H4 (cell line): ENCODE measurements at places on chromosomes 1 and 21.

DNA sequence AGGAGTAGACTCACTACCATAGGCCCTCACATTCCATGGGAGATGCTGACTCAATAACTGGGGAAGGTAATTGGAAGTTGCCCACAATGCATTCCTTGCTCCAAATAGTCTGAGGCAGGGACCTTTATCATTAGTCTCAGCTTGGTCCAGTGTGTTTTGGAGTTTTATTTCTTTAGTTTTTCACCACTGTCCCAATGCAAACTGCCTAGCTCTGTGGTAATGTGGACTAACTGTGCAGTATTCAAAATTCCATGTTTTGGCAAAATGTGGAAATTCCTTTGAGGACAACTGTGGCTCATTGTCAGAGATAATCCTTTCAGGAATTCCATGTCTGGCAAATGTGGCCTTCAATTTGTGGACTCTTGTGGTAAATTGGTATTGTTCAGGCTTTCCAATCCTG, 78.1 kb upstream of the PAPPA2 start:
- DNase-seq, result no peak

DNA sequence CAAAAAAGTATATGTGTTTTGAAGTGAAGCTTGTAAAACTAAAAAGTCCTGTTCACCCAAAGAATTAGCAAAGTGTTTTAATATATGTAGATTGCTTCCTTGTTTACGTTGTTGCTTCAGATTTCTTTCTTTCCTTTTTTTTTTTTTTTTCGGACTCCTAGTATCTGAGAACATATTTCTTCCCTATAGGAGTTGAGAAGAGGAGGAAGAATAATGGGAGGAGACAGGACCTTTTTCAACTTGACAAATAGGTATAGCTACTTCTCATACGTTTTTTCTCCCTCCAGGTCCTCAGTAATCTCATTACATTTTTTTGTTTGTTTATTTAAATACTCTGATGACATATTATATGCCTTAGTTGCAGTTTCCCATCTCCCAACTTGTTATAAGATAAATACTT, 8.9 kb downstream of the DISP1 start:
- no peak for DNase-seq

DNA sequence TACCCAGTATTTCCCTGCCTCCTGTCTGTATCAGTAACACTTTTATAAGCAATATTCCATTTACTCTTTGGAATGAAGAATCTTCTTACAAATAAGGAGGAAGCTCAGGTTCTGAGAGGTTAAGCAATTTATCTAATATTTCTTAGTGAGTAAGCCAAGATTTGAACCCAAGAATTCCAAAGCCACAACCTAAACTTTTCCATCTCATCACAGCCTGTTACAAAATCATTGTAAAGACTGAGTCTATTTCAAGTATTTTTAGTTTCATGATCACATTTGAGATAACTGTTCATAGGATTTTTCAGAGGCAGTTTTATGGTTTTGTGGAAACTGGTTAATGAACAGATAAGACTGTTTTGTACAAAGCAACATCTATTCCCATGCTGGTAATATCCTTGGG, 29.8 kb upstream of the HHAT start:
- DNase-seq, result no peak

DNA sequence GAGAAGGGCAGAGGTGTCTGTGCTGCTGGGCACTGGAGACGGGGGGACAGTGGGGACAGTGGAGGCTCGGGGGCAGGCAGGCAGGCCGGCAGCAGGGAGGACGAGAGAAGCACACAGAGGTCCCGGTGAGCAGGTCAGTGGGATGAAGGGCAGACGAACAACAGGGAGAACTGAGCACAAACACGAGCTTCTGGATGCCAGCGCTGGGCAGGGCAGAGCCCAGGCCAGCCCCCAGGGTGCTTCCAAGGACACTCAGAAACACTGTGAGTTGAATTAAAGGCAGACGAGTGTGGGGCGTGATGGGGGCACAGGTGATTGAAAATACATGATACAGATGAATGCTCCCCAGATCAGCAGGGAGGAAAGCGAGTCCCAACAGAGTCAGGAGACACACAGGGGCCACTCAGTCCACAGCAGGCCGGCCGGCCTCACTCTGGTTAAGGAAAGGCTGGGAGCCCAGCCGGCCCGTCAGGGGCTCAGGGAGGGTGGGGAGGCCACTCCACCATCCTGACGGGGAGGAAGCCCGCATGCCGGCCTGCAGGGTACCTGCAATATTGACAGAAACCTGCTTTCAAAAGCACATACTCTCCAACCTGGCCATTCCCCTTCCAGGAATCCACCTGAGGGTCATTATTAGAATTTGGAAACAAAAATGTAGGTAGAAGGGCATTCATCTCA, 14.1 kb downstream of the SLC19A1 start:
- no peak for DNase-seq

- DNase-seq, result no peak
Observed at GRCh38 chr1:117054068-117054467, 6.1 kb upstream of the TTF2 start.

GRCh38 chr1:54310439-54311328, 95.5 kb downstream of the SSBP3 start:
- DNase-seq, result peak; percentile 40

- DNase-seq, result peak; percentile 61
Observed at GRCh38 chr1:217089361-217090014, 366.3 kb upstream of the ESRRG start.

DNA sequence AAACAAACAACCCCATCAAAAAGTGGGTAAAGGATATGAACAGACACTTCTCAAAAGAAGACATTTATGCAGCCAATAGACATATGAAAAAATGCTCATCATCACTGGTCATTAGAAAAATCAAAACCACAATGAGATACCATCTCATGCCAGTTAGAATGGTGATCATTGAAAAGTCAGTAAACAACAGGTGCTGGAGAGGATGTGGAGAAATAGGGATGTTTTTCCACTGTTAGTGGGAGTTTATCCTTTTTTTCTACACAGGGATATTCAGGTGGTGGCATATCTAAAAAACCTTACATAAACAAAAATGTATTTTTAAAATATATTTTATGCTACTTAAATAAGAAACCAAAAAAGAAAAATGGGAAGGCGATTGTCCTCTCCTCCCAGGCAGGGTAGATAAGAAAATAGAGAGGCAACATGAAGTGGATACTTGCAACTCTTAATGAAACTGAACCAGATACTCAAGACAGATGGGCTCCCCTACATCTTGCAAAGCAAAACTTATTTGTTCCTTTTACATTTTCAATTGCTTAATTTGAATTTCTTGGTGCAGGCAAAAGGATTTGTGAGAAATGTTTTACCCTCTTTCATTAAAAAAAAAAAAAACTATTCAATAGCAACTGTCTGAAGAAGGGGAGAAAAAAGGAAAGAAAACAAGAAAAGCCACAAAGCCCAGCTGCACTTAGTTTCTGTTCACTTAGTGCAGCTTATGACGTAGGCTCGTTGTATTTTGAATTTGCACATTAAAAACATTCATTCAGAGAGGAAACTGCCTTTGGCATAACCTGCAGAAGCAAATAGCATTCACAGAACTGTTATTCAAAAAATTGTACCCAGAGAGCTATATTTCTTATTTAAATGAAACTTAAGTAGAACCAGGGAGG, 36.9 kb upstream of the RGS1 start:
- DNase-seq, result no peak

GRCh38 chr1:3907621-3908165, 7.6 kb upstream of the C1orf174 start:
- no peak for DNase-seq

DNA sequence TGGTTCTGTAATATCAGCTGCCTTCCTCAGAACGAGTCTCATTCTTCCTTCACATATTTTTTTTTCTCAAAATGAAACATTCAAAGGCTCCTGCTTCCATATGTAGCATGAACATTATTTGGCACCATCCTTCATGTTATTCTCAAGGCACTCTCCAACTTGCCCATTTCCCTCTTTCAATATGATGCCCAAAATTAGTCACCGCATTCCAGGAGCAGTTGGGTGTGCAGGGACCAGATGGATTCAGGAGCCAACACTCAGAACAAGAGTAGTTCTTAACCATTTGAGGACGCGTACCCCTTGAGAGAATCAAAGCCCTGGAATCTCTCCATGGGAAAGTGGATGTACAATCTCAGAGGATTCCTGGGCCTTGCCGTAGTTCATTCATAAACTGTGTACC, 50.3 kb downstream of the KCNK1 start:
- no peak for DNase-seq

DNA sequence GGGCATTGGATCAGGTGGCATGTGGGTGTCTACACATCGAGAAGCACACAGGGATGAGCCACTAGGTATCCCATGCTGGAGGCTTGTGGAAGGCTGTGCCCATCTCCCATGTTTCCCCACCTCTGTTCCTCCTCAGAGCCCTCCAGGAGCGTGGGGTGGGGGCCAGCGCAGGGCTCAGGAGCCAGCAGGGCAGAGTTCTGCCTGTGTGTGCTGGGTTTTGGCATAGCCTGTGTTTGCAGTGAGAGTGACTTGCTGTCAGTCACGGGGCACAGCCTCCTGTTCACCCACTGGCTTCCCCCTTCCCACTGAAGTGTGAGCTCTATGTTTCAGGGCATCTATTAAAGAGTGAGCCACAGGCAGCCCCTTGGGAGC, 10.4 kb downstream of the IBA57 start:
- no peak for DNase-seq

- no peak for DNase-seq
Observed at GRCh38 chr1:53936430-53936829, 9.1 kb downstream of the IFT25 start.

DNA sequence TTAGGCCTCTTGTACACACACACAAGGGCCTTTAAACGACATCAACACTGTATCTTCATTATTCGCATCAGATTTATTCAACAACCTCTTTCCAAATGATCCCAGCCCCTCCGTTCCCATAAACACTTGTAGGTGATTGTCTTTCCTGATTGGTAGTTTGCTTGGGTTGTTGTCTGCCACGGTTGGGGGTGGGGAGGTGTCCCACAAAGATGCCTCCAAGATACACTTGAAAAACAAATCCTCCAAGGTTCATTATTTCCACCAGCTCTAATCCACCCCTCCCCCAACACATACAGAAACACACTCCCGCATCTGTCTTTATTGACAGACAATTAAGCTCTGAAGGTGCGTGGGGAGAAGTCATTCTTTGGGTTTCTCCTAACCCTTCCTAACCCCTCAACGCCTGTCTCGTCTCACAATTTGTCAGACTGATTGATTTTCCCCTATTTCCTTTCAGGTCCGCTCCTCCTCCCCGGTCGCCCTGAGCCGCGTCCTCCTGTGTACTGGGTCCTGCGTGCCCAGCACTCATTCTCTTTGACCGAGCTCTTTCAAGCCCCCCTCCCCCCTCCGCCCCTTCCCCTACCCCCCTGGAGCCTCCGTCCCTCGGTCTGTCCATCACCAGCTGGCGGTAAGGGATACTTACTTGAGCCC, 1.4 kb downstream of the WDR26 start:
- no peak for DNase-seq

GRCh38 chr21:44011123-44011522, 986 bp upstream of the TRAPPC10 start:
- no peak for DNase-seq

- no peak for DNase-seq
Observed at GRCh38 chr1:155309423-155310021, 856 bp downstream of the FDPS start.

GRCh38 chr1:210031473-210031872, 93.5 kb downstream of the SYT14 start:
- DNase-seq, result no peak

- no peak for DNase-seq
Observed at GRCh38 chr1:24849672-24850295, 80.3 kb downstream of the RUNX3 start.

DNA sequence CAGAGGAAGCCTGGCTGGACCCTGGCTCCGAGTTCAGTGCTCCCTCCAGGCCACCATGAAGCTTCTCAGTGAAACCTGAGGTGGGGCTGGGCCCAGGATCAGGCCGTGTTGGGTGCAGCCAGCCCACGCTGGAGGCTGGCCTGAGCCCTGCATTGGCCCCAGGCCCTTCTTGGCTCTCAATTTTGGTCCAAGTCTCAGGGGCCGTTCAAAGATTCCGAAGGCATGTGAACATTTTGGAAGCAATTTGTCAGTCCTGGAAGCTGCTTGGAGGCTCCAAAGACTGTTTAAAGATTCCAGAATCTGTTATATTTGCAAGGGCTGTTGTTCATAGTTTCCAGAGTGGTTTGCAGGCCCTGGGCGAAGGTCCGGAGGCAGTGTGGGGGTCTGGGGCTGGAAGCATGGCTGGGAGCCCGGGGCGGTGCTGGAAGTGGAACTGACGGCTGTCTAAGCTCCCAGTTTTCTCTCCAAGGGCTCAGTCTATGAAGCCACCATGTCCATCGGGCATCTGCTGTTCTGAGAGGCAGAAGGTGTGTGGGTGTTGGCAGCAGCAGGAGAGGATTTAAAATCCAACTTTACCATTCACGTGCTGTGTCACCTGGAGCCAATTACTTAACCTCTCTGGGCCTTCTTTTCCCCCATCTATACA, 104.9 kb downstream of the EPHB2 start:
- DNase-seq, result no peak

- no peak for DNase-seq
Observed at GRCh38 chr1:81439046-81439823, 361.5 kb upstream of the ADGRL2 start.

GRCh38 chr1:32066489-32066873, 6.3 kb upstream of the TMEM39B start:
- DNase-seq, result peak; percentile 64

DNA sequence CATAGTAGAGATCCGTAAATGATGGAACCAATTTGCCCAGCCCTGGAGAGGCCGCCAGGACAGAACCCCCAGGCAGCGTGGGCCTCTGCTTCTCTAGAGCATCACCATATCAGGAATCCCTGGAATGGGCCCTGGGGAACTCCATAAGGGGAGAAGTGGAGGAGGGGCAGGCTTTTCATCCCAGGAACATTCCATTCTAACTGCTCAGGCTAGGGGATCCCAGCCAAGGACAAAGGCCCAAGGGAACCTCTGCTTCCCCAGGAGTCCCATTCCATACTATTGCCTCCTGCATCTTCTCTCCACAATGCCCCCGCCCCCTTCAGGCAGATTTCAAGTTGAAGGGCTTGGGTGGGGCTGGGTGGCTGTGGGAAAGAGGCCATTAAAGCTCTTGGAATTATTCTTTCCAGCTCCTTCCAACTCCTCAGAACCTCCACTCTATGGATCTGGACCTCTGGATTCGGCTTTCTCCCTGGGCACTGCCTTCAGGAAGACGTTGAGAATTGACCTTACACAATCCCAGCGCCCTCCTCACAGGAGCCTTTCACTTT, 6.0 kb downstream of the TRNP1 start:
- peak; percentile 67 for DNase-seq

GRCh38 chr1:29540801-29541357, 304.6 kb downstream of the PTPRU start:
- DNase-seq, result no peak

- no peak for DNase-seq
Observed at GRCh38 chr1:6086762-6087376, 41.2 kb downstream of the KCNAB2 start.
